ENCODE measurements at places on chromosomes 3 and 15.

- no peak for DNase-seq
Measured at GRCh38 chr3:189344996-189345395, 173.2 kb downstream of the TPRG1 start.

DNA sequence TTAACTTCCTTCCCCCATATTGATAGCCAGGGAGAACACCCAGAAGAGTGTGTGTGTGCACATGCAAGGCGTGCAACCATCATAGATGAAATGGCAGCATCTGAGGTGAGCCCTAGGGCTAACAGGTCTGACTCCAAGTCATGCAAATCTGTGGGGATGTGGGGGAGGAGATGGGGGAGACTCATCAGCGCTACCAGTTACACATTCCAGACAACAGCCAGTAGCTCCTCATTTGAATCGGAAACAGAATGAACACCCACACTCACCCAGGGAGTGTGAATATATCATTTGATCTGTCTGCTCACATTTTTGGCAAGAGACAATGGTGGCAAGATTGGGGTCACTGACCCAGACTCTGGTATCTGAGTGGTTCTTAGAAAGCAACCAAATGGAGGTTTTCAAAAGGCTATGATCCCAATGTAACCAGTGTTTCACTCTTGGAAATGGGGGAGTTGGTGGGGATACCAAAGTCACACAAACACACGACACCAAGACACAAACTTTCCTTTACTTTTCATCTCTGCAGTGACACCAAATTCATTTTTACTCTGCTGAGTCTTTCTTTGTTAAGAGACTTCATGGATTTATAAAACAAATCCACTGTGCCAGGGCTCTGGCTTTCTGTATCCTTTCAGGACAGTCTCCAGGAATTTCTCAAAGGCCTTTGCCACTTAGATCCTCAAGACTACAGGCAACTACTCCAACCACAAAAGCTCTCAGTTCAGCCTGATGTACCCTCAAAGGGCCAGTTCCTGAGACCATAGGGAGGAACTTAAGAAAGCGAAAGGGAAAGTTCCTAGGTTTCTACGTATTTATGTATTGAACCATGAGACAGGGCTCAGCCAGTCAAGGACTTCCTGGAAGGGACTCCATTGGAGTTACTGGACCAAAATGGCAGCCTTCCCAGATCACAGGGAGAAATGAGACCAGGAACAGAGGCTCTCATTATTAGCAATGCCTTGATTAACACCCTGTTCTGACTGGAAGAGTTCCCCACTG lies 2.2 kb downstream of the CDCP1 start:
- no peak for DNase-seq

DNA sequence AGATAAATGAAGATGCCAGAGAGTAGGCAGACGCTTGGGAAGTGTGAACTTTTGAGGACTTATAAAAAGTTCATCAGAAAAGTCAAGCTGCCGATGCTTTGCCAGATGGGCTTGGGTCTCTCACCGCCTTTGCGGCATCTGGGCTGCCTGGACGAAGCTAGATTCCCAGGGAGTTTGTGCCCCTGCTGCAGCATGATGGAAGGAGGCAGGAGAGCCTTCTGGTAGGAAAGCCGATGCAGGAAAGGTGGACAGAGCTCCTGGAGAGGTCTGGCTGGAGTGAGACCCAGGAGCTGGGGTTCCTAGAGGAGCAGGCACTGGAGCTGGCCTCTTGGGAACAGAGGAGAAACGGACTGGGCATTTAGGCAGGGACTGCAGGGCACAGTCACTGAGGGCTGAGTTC lies 51.9 kb upstream of the ATP2B2 start:
- no peak for DNase-seq

DNA sequence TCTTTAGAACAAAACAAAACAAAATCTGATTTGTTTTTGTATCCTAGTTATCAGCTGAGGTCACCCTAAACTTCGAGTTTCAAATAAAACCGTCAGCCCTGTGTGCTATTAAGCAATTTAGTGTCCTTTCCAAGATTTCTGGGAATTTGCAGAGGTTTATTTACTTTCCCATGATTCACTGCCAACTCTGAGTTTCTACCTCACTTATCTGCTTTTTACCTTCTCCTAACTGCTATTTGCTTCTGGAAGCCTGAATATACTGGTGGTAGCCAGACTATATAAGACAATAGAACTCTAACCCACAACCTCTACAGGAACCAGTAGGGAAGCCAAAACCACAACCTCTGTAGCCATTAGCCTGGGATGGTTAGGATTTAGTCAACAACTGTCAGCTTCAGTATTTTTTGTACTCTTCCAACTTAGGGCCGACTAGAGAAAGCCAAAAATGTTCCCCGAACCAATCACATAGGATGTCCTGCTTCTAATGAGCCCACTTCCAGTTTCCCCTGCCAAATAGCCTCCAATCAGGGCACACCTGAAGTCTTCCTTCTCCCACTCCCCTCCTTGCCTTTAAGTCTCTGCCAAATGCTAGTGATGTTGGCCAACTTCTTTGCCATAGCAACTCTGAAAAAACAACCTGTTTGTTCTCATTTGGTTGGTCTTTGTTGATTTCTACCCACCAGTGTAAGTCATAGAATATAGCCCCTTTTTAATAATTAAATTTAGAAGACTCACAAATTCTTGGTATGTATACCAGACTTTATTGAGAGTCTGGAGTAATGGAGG lies 273.1 kb downstream of the ULK4 start:
- DNase-seq: no peak

DNA sequence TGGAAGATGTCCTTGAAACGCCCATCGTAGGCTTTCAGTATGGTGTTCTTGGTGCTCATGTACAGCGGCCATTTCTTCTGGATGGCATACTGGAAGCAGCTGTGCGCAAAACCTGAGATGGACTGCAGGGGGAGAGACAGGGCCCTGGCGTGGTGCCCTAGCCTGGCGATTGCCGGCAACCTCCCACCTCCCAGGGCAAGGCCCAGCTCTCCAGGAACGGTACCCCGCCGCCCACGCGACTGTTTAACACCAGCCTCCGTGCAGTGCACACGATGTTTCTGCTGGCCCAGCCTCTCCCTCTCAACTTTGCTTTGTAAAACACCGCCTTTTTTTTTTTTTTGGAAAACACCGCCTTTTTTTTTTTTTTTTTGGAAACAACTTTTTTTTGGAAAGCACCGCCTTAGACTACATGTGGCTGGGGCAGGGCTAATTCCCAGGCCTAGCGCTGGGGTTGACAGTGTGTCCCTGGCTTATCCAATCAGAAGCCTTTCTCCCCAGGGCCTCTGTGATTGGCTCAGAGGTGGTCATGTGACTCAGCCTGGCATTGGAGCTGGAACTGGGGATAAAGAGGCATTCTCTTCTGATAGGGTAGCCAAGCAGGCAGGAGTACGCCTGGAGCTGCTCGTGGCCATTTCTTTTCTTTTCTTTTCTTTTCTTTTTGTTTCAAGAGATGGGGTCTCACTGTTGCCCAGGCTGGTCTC lies 14.7 kb downstream of the IDH2 start:
- DNase-seq: no peak
